ENCODE measurements at places on chromosomes 5 and 9.

GRCh38 chr9:35797311-35798109, 6.1 kb downstream of the NPR2 start:
- no peak for DNase-seq

DNA sequence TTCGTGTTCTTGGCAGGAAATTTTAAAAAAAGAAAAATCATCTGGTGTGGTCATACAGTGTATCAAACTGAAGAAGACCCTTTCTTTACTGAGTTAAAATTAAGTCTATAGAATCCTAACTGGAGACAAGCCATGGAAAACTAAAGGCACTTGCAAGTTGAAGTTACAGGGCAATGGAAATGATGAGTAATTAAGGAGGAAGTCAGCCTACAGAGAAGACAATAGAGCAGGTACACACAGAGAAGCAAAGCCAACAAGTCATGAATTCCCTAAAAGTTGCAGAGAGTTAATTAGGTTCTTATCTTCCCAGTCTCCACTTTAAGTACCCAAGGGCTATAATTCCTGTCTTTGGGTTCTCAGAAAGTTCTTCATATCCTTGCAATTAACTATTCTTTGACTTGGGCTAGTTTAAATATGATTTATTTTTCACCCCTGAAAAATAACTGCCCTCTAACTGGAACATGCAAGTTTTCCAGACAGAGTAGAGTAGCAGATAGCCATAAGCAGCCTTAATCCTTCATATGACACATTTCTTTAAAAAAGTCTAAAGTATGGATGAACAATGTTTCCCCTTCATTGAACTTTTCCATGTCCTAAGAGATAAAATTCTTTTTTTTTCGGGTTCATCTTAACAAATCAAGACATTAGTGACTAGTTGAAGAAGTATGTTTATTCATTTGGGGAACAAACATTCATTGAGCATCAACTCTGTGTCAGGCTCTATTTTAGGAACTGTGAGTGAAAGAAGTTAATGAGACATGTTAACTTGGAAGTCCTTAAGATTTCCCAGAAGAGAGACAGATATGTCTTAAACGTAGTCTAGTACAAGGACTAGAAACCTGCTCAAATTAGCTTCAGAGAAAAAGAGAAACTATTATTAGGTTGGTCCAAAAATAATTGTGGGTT, 5.2 kb upstream of the ITGA2 start:
- DNase-seq = no peak

DNA sequence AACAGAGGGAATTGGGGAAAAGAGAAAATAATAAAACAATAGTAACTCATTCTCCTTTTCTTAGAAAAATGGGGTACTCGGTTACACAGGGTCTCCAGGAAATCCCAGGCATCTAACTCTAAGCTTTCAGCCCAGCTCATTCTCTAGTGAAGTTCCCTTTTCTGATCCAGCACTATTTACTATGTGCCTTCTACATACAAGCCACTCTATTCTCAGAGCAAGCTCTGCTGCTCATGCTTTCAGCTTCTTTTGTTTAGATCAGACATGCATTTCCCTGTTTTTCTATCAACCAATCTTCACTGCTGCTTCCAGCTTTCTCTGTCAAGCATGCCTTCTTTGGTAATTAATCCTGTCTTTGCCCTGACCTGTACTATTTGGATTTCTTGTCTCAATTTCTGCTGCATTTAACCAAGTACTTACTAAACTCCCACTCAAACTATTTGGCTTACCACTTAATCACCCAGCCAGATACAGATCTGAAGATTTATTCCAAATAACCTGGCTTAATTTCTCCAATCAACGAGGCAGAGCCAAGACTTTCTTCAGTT, 25.3 kb downstream of the OSMR start:
- no peak for DNase-seq

DNA sequence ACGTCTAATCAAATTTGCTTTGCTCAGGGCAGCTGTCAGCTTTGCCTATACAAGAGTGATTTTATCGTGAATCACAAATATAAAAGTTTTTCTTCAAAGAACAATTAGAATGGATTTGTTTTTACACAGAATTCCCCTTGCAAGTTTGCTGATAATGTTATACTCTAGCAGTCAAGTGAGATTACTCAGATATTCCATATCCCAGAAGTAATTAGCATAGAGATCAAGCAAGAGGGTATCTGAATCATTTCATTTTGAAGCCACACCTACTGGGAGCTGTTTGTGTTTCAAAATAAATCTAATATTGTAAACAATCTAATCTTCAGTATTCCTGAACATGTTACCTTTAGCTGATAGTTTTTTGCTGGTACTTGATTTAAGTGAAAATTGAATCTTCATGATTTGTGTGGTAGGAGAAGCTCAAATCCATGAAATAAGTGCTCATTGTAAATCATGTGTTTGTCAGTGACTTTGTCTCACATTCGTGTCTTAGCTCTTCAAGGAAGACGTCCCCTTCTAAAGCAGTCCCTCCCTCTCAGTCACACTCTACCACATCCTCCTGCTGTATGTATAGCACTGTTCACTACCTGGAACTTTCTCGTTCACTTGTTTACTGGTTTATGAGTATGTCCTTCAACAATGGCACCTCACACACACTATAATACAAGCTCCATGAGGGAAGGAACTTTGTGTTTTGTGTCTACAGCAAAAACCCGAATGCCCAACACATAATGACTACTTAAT, 3.3 kb upstream of the TTC39B start:
- DNase-seq = no peak

- DNase-seq = no peak
Measured at GRCh38 chr5:153617190-153617589, 126.7 kb downstream of the GRIA1 start.

GRCh38 chr9:77469515-77470231, 178.4 kb downstream of the GNA14 start:
- DNase-seq = no peak

DNA sequence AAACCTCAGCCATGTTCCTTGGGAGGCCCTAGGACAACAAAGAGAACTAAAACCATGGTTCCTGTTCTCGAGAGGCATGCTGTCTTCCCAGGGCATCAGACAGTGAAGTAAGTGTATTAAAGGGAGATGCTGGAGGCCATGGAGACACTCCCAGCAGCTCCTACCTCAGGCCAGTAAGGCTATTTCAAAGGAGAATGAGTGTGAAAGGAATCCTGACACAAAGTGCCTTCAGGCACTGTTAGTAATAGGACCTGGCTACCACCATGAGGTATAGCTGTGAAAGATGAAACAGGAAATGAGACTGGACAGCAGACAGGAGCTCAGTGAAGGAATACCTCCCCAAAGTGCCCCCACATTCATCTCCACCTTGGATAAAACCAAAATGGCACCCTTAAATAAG, 71.0 kb downstream of the FANCC start:
- no peak for DNase-seq

DNA sequence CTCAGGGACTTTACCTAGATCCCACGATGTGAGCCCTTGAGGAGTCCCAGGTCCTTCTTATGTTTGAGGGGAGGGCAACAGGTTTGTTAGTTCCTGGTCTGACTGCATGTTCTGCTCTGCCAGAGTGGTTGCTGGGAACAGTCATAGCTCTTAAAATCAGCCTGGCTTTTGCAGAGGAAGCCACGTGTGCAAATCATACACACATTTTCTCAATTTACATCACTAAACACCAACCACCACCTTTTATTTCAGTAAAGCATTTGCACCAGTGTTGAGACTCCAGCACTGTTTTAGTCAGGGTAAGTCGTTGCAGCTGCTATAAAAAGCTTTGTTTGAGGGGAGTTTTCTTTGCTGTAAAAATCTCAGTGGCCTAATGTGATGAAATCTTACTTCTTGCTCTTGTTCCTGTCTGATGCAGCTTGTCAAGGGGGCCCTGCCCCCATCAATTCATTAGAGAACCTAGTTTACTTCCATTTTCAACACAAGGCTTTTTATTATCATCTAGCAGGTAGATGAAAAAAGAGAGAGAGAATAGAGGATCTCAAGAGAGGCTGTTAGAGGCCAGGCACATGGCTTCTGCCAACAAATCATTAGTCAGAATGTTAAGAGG, 70.3 kb upstream of the VCAN start:
- DNase-seq = no peak

DNA sequence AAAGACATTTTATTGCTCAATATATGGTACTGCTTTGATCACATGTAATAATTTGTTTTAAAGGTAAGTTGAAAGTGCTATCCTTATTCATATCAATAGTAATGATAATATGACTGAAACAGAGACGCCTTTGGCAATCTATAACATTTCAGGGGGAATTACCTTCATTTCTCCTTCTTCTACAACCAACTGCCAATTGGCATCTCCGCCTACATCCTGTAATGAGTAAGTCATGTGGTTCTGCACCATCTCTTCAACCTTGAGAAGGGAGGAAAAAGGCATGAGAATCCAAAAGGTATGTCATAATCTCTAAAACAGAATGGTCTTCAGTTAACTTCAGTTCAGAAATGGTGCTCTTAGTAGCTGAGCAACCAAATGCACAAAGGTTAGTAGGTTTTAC, 52.4 kb downstream of the HMGCR start:
- DNase-seq = no peak

- no peak for DNase-seq
Measured at GRCh38 chr9:135212961-135213360, 125.5 kb downstream of the OLFM1 start.

Measured in NT2/D1 (cell line).